ENCODE measurements at places on chromosomes 2 and 18.
A peak's percentile ranks its signal among the peaks of the same experiment; 100 is the strongest.

GRCh38 chr2:36165132-36165531 lies 190.4 kb upstream of the CRIM1 start:
- no peaks in the 10 kb centered on the region for H3K27me3 ChIP-seq
- no peaks in the 10 kb centered on the region for H3K36me3 ChIP-seq
- DNase-seq = no peak
- no peak overlapping the region for H3K4me3 ChIP-seq
- no peaks in the 10 kb centered on the region for H3K4me1 ChIP-seq

GRCh38 chr2:198695879-198696278 lies 761.9 kb downstream of the SATB2 start:
- no peak for DNase-seq
- no peaks in the 10 kb centered on the region for H3K4me1 ChIP-seq
- H3K27me3 ChIP-seq = no peaks in the 10 kb centered on the region

GRCh38 chr2:218957671-218958070 lies 1.8 kb upstream of the CDK5R2 start:
- no peak for DNase-seq
- no peak overlapping the region for H3K4me3 ChIP-seq
- peaks cover 95% of the 10 kb centered on the region for H3K27me3 ChIP-seq
- H3K4me1 ChIP-seq = peaks cover 20% of the 10 kb centered on the region
- H3K36me3 ChIP-seq = no peaks in the 10 kb centered on the region

DNA sequence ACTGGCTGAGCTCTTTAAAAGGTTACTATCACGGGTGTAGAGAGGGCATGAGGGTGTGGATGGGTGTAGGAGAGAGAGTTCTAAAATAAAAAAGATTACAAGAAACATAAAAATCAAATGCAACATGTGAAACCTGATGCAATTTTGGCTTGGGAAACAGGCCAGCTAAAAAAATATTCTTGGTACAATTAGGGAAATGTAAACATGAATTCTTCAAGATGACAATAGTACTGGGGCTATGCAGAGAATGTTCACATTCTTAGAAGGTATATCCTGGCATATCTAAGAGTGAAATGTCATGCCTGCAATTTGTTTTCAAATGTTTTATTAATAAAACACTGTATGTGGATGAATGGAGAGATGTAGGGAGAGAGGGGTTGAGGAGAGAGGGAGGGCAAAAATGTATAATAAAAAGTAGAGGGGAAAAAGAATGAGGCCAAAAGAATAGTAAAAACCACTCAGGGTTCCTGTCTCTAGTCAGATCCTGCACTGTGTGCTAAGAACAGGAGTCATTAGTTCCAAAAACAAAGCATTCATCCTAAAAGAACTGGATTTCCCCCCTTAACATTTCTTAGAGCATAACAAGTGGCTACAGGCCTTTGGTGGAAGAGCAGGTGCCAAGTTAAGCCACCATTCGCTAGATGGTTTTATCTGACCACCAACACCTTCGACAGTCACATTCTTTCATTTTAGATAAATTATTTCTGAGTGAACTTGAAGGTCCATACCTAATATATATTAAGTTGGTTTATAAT lies 77.3 kb downstream of the LPIN2 start:
- H3K4me1 ChIP-seq = no peaks in the 10 kb centered on the region
- no peak for DNase-seq
- H3K27me3 ChIP-seq = no peaks in the 10 kb centered on the region
- peaks cover 50% of the 10 kb centered on the region for H3K36me3 ChIP-seq

GRCh38 chr18:41456831-41457230 lies 498.2 kb upstream of the PIK3C3 start:
- DNase-seq = no peak
- no peaks in the 10 kb centered on the region for H3K36me3 ChIP-seq
- no peaks in the 10 kb centered on the region for H3K4me1 ChIP-seq
- H3K4me3 ChIP-seq = no peak overlapping the region
- no peaks in the 10 kb centered on the region for H3K27me3 ChIP-seq

DNA sequence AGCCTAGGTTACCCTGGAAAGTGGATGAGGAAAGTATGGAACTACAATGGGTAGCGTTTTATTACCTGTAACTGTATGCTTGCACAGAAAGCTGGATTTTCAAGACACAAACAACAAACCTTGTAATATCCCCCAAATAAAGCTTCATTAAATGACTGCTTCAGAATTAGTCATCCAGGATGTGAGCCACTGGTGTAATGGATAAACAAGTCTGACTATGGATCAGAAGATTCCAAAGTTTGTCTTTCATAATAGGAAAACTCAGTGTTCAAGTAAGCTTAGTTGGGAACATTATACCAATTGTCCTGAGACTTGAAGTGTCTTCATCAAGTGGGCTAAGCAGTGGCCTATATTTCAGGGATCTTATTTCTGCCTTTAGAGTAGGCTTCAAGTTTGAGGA lies 518.8 kb downstream of the LRP1B start:
- no peak overlapping the region for H3K4me3 ChIP-seq
- no peaks in the 10 kb centered on the region for H3K27me3 ChIP-seq
- H3K27ac ChIP-seq = no peak overlapping the region
- DNase-seq = no peak
- no peaks in the 10 kb centered on the region for H3K4me1 ChIP-seq

GRCh38 chr2:215749092-215749957 lies 264.0 kb downstream of the MREG start:
- no peaks in the 10 kb centered on the region for H3K27me3 ChIP-seq
- H3K4me1 ChIP-seq = peaks cover 28% of the 10 kb centered on the region
- H3K27ac ChIP-seq = peak overlapping the region; percentile 42
- DNase-seq = peak; percentile 93
- H3K4me3 ChIP-seq = no peak overlapping the region
- H3K36me3 ChIP-seq = no peaks in the 10 kb centered on the region

DNA sequence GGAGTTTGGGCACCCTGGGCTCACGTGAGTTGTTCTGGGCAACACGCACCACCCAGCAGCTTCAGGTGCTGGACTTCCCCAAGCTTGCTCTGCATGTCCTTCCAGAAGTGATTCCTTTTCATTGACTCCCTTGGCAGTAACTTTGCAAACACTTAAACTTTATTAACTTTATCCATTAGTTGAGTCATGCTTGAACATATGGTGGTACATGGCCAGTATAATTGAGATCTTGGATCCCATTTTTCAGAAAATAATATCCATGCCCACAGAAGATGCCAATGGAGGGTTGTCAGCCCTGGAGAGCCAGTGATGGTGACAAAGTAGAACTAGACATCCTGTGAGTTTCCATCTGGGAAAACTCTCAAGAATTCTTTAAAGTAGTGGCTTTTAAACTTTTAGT lies 144.2 kb downstream of the COPS8 start:
- no peak overlapping the region for H3K27ac ChIP-seq
- no peak overlapping the region for H3K4me3 ChIP-seq
- no peaks in the 10 kb centered on the region for H3K36me3 ChIP-seq
- no peak for DNase-seq
- H3K27me3 ChIP-seq = no peaks in the 10 kb centered on the region

- no peak overlapping the region for H3K4me3 ChIP-seq
- no peak for DNase-seq
- H3K4me1 ChIP-seq = no peaks in the 10 kb centered on the region
- H3K27me3 ChIP-seq = no peaks in the 10 kb centered on the region
Measured at GRCh38 chr18:42901161-42901560, 214.3 kb downstream of the RIT2 start.
